NCI-H2081 (cell line): ENCODE measurements at places on chromosomes 7 and 10.
A peak's percentile ranks its signal among the peaks of the same experiment; 100 is the strongest.

GRCh38 chr7:69448071-69448470 lies 150.2 kb upstream of the AUTS2 start:
- no peak for DNase-seq

DNA sequence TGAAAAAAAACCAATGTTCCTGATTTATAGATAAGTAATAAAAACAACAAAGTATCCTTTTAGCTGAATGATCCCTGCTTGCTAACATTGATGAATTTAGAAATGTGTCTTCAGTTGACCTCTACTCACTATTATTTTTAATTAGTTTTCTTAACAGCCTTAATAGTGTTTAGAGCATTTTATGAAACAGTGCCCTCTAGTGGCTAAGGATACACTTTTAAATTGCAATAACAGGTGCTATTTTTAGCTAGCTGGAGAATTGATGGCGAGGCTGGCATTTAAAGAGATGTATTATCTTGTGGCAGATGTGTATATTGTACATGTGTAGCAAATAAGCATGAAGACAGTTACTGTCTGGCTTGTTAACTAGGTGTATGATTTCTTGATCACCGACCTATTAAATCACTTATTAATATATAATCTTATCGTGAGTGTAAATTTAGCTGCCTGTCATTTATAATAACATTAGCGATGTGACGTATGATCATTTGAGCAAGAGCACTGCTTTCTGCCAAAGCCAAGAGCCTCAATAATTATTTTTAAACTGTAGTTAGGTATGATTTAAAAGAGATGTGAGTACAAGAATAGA lies 451.9 kb downstream of the DPP6 start:
- peak; percentile 69 for DNase-seq

DNA sequence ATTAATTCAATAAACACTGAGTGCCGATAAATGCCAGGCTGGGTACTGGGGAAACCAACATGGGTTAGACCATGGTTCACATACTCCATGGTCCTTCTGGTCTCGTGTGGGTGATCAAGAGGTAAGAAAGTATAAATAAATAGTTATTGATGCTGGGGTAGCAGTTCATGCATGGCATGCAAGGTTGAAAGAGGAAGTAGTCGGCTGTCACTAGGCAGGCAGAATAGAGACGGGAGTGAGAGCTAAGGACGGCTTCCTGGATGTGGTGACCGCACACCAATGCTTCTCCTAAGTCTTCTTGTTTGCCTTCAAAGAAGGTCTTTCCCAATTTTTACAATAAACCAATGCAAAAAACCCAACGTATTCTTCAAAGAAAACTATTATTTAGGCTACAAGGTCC lies 208.6 kb downstream of the ADAM12 start:
- DNase-seq = no peak

- DNase-seq = peak; percentile 30
Observed at GRCh38 chr7:823649-824048, 8.6 kb upstream of the SUN1 start.

DNA sequence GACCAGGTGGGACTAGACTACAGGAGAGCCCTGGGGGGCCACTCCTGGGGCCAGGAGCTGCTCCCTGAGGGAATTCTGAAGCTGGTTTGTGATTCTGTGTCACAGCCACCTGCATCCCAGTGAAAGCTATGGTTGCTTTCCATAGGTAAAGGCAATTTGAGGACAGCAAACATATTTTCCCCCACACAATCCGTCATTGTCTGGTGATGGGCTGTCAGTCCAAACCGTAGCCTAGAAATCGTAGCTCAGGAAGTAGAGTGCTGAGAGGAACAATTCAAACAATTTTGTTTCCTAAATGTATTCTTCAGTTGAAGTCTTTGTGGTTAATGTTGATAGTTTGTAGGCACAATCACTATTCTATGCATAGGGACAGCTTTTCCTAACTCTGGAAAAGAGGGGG lies 106.0 kb upstream of the INSYN2A start:
- peak; percentile 29 for DNase-seq

DNA sequence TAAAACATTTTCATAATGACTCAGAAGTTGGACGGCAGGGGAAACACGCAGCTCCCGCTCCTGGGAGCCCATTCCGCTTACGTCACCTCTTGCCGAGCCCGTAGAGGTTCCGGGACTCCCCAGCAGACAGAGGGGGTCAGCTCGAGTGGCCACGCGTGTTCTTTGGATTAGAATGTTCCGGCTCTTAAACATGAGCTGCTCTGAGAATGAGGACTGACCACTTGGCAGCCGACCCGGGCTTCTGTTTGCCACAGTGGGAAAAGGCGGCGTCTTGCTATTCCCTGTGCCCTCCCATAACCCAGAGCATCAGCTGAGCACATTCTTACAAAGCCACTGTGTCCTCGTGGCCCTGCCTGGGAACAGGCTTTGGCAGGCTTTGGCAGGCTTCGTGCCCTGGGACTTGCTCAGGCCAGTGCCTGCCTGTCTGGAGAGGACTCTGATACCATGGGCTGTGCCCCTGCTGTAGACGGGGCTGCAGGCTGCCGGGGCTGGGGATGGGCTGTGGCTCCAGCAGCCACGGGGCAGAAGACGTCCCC lies 40.1 kb downstream of the PFKP start:
- DNase-seq = no peak

GRCh38 chr10:70350501-70350900 lies 31.9 kb downstream of the LRRC20 start:
- no peak for DNase-seq

DNA sequence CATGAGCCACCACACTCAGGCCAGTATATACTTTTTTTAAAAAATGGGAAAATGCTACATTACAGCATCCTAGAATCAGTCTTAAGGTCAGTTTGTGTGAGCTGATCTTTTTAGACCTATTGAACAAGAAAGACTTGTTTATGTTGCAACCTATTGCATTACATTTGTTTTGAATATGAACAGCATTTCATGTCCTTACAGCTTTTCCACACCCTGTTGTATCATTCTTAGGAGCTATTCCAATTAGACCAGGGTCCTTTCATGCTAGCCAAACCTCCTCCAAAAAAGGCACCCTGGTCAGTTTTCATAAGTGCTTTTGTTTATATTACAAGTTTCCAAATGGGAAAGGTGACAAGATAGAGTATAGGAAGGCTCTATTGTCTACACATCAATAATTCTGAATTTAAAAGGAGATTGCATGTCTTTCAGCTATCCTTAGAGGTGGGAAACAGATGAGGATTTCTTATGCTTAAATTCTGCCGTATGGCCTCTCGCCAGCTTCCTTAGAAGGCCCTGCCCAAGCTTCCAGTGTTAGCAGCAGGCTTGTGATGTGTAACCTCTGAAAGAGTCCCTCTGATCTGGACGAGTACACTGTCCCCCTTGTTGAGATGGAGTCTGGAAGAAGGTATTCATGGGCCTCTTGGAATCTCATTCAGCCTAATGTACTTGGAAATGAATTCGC lies 171.9 kb downstream of the OTUD1 start:
- DNase-seq = no peak

GRCh38 chr7:42212541-42213090 lies 24.4 kb downstream of the GLI3 start:
- DNase-seq = no peak

GRCh38 chr7:23334482-23335056 lies 35.4 kb downstream of the MALSU1 start:
- no peak for DNase-seq

- peak; percentile 6 for DNase-seq
Observed at GRCh38 chr10:77168161-77168560, 469.4 kb downstream of the KCNMA1 start.

- DNase-seq = no peak
Observed at GRCh38 chr10:48322017-48322416, 15.5 kb downstream of the MAPK8 start.

- no peak for DNase-seq
Observed at GRCh38 chr10:44154956-44155355, 229.9 kb downstream of the CXCL12 start.

DNA sequence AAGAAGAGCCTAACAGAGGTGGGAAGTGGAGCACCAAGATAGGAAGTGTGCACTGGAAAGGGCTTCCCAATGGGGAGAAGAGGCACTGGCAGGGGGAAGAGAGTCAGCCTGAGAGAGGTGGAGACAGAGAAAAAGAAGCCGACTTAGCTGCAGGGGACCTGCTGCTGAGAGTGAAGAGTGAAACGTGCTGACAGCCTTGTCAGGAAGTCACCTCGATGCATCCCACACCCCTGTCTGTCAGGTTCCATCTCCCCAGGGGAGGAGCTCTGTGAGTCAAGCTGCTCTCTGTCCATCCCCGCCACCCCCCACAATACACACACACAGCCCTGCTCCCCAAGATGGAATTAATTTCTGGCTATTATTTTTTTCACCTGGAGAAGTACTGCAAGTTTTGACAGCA lies 14.0 kb downstream of the KAZALD1 start:
- DNase-seq = no peak

GRCh38 chr7:94623820-94624219 lies 32.1 kb downstream of the SGCE start:
- peak; percentile 58 for DNase-seq

- DNase-seq = no peak
Observed at GRCh38 chr10:114398587-114399331, 5.5 kb downstream of the AFAP1L2 start.

- DNase-seq = no peak
Observed at GRCh38 chr7:134357486-134357885, 40.8 kb upstream of the SLC35B4 start.

DNA sequence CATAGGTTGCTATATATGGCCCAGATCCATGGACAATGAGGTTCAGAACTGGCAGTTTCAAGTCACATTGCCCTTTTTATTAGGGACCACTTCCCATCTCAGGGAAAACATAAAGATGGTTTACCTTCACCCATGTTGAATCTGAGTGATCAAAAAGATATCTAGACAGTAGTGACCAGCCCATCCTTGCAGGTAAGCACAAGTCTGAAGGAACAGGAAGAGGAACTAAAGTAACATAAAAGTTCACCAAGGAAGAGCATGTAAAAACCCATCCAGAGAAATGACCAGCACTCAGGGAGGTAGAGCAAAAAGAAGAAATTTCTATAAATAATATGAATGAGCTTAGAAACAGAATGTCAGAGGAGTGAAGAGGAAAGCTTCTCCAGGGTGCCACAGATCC lies 382.5 kb downstream of the PARD3 start:
- no peak for DNase-seq

- DNase-seq = no peak
Observed at GRCh38 chr10:103716206-103717160, 138.9 kb downstream of the SH3PXD2A start.

DNA sequence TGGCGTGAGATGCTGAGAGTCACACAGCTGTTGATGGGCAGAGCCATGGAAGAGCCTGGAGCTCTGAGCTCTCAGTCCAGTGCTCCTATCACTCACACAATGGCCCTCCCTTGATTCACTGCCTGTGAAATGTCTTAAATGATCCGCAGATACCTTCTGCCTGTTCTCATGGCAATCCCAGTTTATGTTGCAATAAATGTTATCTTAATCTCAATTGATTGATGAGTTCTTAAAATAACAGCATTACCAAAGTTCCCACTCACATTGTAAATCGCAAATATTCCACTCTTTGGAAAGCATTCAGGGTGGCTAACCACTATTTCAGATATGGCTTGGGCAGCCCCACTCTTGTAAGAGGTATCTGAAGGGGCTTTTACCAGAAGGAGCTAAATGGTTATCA lies 865.5 kb downstream of the LRMDA start:
- no peak for DNase-seq

DNA sequence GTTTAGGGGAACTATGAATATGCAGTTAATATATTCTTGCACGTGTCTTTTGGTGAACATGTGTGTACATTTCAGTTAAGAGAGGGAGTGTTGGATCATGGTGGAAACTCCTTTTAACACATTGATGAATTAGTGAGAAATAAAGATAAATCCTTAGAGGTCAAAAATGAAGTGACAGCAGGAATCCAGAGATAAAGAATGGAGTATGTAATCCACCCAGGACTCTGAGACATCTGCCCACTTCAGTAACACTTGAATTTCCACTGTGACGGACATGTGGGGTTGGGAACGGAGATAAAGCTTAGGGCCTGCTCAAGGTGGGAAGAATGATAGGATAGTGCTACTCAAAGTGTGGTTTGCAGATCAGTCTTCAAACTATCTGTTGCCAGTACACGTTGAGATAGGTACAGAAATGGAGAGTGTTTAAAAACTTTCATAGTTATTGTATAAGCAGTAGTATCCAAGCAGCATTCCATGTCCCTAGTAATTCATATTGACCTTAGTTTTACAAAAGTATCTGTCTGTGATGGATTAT lies 6.6 kb upstream of the RELN start:
- DNase-seq = no peak

- no peak for DNase-seq
Observed at GRCh38 chr7:152399344-152399743, 36.5 kb downstream of the KMT2C start.

- DNase-seq = no peak
Observed at GRCh38 chr10:792083-792791, 102.8 kb upstream of the DIP2C start.

DNA sequence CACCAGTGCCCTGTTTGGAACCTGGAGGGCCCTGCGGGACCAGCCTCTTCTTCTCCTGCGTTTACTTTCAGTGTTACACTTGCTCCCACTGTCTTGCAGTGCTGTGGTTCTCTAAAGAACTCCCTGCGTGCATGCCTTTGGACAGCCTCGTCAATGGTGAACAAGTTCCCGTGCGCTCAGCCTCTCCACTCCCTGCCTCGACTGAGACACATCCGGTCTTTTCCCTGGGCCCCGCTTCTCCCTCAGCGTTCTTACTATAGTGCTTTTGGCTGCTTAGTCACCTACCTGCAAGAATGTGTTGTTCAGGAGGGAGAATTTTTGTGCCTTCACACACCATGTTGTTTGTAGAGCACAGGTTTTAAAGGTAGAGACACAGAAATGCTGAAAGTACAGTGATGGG lies 520.7 kb upstream of the MKI67 start:
- DNase-seq = no peak

- DNase-seq = no peak
Observed at GRCh38 chr10:47255033-47255813, 44.8 kb upstream of the GDF10 start.

GRCh38 chr7:150385302-150385723 lies 6.2 kb downstream of the ZNF775 start:
- DNase-seq = peak; percentile 40

DNA sequence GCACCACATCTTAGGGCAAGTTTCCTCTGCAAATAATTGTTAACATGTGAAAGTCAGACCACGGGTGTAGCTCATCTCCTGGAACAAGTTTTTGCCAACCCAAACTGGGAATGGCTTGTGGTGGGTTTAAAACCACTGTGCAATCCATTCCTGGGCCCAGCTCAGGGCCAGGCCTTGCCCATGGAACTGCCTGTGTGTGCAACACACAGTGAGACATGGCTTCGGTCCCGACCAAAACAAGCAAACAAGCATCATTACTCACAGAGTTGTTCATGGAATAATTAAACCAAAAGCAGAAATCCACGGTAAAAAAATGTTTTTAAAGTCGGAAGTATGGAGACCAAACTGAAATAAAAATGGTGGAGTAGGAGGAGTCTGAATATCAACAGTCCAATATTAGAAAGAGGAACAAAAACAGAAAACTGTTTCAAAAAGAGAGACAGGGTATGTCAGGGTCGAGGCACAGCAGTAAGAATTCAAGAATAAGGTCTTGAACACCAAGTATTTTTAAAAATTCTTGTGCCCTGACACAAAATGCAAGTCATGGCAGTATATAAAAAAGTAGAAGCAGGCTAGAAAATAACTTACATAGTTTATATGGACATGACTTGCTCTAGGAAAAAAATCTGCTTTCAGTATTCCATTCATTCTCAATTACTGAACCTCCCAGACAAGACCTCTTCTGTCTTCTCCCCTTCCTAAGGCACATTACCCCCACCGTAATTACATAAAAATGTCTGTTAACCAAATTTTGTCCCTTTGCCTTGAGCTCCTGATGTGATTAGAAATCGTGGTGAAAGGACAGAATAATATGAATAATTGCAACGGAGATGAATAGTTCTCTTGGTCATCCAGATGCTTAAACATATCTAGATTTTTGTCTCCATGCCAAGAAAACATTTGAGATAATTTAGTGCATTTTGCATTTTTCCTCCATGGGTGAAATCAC lies 88.4 kb downstream of the FAS start:
- DNase-seq = no peak
